ENCODE measurements at places on chromosomes 7 and 10. TPM values are rescaled to one million over a fixed set of nuclear protein-coding genes. Genes with fewer than 3 reads are reported as not detected.

MEPCE gene
- 50.2 TPM for total RNA-seq

DNA sequence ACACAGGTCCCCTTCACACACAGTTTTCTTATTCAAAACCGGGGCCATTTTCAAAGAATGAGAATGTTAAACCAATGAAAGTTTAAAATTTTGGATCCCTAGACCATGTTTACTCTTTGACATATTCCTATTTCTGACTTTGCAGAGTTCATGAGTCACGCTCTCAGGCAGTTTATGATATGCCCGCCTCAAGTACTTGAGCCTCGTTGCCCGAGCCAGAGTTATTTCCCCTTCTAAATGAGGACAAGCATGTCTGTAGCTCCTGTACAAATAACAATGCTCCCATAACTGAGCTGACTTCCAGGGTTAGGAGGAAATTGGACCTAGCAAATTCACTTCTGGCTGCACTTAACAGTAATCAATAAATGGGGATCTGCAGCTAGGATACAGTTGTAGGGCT, 87.9 kb upstream of the PDE1C start:
- no peak for DNase-seq
- no peaks in the 10 kb centered on the region for H3K27me3 ChIP-seq
- no peaks in the 10 kb centered on the region for H3K36me3 ChIP-seq
- H3K27ac ChIP-seq: no peak overlapping the region

- H3K4me3 ChIP-seq: no peak overlapping the region
- no peaks in the 10 kb centered on the region for H3K27me3 ChIP-seq
- DNase-seq: no peak
- H3K4me1 ChIP-seq: no peaks in the 10 kb centered on the region
These were observed 151.5 kb upstream of the KLF6 start for GRCh38 chr10:3936422-3937040.

ANKMY2 gene
- 13.8 TPM for total RNA-seq

- peaks cover 4% of the 10 kb centered on the region for H3K36me3 ChIP-seq
- no peaks in the 10 kb centered on the region for H3K27me3 ChIP-seq
- no peaks in the 10 kb centered on the region for H3K4me1 ChIP-seq
- H3K4me3 ChIP-seq: no peak overlapping the region
- no peak overlapping the region for H3K27ac ChIP-seq
- DNase-seq: no peak
These were observed 69.5 kb downstream of the PTPN12 start for GRCh38 chr7:77606562-77606961.

DNA sequence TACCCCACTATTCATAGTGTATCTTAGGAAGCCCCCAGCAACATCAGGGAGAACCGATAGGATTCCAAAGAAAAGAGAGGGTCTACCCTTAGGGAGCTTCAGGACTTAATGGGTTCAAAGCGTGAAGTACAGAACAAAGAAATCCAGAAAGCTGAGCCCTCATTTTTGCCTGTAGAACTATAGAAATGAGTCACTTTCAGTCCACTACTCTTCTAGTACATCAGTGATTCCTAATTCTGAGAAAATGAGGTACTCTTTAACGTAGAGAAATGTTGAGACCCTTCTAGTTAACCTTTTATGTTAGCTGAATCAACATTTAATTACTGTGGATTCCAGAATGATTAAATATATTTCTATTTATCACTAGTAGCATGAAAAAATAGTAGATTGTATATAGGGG, 1.8 kb downstream of the TDRD1 start:
- H3K36me3 ChIP-seq: no peaks in the 10 kb centered on the region
- H3K27ac ChIP-seq: no peak overlapping the region
- DNase-seq: no peak
- H3K4me1 ChIP-seq: no peaks in the 10 kb centered on the region
- no peaks in the 10 kb centered on the region for H3K27me3 ChIP-seq

GRCh38 chr7:4809091-4809591, 33.7 kb downstream of the AP5Z1 start:
- no peaks in the 10 kb centered on the region for H3K36me3 ChIP-seq
- no peaks in the 10 kb centered on the region for H3K27me3 ChIP-seq
- no peaks in the 10 kb centered on the region for H3K4me1 ChIP-seq

CALCR gene
- total RNA-seq: not detected

DNA sequence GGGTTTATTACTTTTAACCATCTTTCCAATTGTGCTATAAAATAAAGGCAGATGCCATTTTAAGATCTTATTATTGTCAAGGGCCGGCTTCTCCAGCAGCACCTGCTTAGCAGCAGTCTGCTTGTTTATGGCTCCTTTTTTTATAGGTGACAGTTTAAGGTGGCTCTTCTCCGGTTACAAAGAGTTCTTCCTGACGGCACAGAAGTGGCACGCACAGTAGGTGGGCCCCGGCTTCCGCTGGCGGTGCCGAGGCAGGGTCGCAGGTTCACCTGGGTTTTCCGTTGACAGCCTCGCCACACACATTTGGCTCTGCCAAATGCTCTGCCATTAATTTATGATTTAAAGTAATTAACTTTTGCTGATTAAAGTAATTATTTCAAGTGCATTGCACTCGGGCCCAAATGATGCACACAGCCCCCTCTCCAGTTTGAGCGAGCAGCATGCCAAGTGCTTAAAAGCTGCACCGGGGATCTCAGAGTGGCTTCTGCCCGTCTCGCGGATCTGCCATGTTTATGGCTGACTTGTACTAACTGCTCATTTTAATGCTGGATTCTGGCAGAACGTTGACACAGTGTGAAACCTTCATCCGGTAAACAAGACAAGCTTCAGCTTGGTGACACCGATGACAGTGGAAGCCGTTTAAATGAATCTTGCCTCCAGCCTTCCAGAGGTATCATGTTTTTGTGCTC, 355.1 kb upstream of the MKI67 start:
- H3K4me3 ChIP-seq: no peak overlapping the region
- DNase-seq: no peak
- H3K36me3 ChIP-seq: no peaks in the 10 kb centered on the region
- H3K27me3 ChIP-seq: peaks cover 3% of the 10 kb centered on the region

DNA sequence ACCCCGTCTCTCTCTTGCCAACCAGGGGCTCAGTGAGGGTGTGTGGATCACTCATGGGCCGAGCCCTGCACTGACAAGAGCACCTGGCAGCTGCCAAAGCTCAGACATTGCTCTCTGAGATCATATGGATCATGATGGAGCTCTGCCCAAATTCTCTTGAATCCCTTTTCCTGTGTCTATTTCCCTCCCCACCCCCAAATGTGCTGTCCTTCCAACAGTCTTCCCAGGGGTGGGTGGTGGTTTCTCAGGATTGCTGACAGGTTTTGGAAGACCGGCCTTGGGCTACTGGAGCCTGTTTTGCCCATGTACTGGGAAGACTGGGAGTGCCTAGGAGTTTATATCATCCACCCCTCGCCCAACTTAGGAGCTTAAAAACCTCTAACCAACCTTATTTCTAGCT, 10.5 kb downstream of the ARHGAP22 start:
- DNase-seq: no peak
- no peak overlapping the region for H3K27ac ChIP-seq
- no peaks in the 10 kb centered on the region for H3K27me3 ChIP-seq

GRCh38 chr7:157312941-157313340, 23.9 kb upstream of the DNAJB6 start:
- H3K4me3 ChIP-seq: no peak overlapping the region
- no peaks in the 10 kb centered on the region for H3K27me3 ChIP-seq
- H3K36me3 ChIP-seq: no peaks in the 10 kb centered on the region
- DNase-seq: no peak
- no peak overlapping the region for H3K27ac ChIP-seq
- no peaks in the 10 kb centered on the region for H3K4me1 ChIP-seq

IKZF5 gene
- total RNA-seq: 12.0 TPM

- H3K27ac ChIP-seq: peak overlapping the region; percentile 12
- H3K4me1 ChIP-seq: peaks cover 4% of the 10 kb centered on the region
- H3K27me3 ChIP-seq: no peaks in the 10 kb centered on the region
These were observed 18.1 kb upstream of the GSTK1 start for GRCh38 chr7:143245123-143245522.

CYP26C1 gene
- total RNA-seq: 0.20 TPM

POLD2 gene
- 87.9 TPM for total RNA-seq

GRCh38 chr10:27359792-27360355, 119.3 kb upstream of the ACBD5 start:
- H3K4me1 ChIP-seq: no peaks in the 10 kb centered on the region
- no peak for DNase-seq
- H3K27ac ChIP-seq: no peak overlapping the region
- no peaks in the 10 kb centered on the region for H3K27me3 ChIP-seq
- no peaks in the 10 kb centered on the region for H3K36me3 ChIP-seq

- H3K4me3 ChIP-seq: no peak overlapping the region
- H3K27ac ChIP-seq: no peak overlapping the region
- DNase-seq: no peak
- no peaks in the 10 kb centered on the region for H3K4me1 ChIP-seq
- no peaks in the 10 kb centered on the region for H3K36me3 ChIP-seq
These were observed 391.1 kb downstream of the PARD3 start for GRCh38 chr10:34423673-34424625.

DNA sequence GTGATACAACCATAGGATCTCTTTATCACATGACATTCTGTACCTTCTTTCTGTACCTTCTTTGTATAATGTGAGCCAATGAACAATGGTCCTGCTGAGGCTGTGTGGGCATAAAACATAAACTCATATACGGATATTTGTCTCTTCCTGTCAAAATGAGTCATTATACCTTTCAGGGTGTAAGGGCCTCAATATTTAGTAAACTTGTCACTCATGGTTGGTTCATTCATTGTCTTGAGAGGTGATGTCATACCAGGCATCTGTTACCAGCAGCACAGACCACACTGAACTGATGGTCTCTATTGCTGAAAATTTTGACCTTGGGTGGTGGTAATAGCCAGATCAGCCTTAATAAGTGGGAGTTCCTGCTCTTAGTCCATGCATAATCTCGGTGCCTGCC, 287.6 kb upstream of the TPK1 start:
- no peaks in the 10 kb centered on the region for H3K4me1 ChIP-seq
- no peaks in the 10 kb centered on the region for H3K36me3 ChIP-seq
- H3K27me3 ChIP-seq: no peaks in the 10 kb centered on the region
- no peak for DNase-seq
- no peak overlapping the region for H3K27ac ChIP-seq

UTF1 gene
- not detected for total RNA-seq

GRCh38 chr10:122267849-122268737, 3.0 kb upstream of the BTBD16 start:
- H3K4me3 ChIP-seq: no peak overlapping the region
- DNase-seq: no peak
- H3K27me3 ChIP-seq: no peaks in the 10 kb centered on the region
- H3K27ac ChIP-seq: no peak overlapping the region

DNA sequence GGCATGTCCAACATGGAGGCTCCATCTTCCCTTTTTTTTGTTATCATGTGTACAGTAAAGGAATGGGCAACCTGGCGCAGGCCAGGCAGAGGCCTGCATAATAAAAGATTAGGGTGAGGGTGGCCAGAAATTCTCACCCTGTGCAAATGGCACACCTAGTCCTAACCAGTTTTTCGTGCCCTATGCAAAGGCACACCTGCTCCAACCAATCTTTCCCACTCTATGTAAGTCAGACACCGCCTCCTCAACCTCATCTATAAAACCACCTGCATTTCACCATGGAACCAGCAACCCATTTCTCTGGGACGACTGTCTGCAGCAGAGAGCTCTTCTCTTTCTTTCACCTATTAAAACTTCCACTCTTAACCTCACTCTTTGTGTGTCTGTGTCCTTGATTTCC, 16.1 kb downstream of the TBATA start:
- no peaks in the 10 kb centered on the region for H3K4me1 ChIP-seq
- no peaks in the 10 kb centered on the region for H3K36me3 ChIP-seq

DNA sequence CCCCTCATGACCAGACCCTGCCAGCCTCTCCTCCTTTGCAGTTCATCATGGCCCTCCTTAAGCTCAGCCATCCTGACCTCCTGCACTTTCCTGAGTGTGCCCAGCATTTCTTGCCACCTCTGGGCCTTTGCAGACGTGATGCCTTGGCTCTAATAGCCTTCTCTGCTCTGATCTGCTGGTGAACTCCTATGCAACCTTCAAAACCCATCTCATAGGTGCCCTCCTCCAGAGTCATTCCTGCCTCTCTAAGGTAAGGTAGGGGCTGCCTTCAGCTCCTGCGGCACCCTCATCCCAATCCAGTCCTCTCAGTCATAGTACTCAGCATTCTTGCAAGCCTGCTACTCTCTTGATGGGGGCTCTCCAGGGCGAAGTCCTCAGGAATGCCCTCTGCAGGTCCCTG, 19.3 kb upstream of the ELN start:
- H3K27ac ChIP-seq: no peak overlapping the region
- peaks cover 25% of the 10 kb centered on the region for H3K4me1 ChIP-seq
- no peak for DNase-seq

GRCh38 chr7:24825931-24826661, 68.8 kb upstream of the GSDME start:
- no peaks in the 10 kb centered on the region for H3K36me3 ChIP-seq
- H3K27ac ChIP-seq: peak overlapping the region; percentile 18
- no peak overlapping the region for H3K4me3 ChIP-seq
- no peaks in the 10 kb centered on the region for H3K27me3 ChIP-seq

GRCh38 chr10:63576501-63576900, 55.3 kb downstream of the REEP3 start:
- peaks cover 61% of the 10 kb centered on the region for H3K4me1 ChIP-seq
- H3K36me3 ChIP-seq: peaks cover 12% of the 10 kb centered on the region
- H3K27ac ChIP-seq: no peak overlapping the region
- DNase-seq: no peak

ZNF503 gene
- 9.9 TPM for total RNA-seq

SVIL gene
- 25.9 TPM for total RNA-seq

DNA sequence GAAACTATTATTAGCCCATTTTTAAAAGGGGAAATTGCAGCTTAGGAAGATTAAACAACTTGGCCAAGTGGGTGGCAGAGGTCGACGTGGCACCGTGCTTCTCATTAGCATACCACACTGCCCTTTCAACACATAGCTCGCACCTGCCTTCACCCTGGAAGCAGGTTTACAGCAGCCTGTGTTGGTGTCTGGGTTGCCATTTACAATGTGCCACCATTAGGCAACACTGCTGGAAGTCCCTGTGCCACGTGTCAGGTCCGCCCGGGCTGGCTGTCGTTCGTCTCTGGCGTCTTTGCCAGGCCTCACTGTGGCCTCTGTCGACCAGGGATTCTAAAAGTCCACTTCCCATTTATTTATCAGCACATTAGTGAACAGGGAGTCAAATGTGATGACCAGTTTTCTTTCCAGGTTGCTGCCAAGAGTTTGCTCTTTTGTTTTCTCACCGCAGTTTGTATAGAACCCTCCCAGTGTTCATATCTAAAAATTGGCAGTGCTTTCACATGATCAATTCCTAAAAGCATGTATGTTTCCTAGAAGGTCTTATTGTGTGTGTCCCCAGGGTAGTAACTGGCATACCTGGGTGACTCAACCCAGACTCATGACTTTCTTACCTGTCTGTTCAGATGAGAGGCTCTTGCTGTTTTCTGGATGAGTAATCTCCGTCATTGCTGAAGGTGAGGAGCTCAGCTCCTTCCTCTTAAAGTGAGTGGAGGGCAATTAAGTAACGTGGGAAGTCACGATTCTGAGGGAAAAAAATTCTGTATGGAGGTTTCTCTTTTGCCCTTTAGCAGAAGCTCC, 9.2 kb downstream of the INSIG1 start:
- no peaks in the 10 kb centered on the region for H3K27me3 ChIP-seq
- H3K27ac ChIP-seq: no peak overlapping the region
- no peak for DNase-seq
- H3K4me1 ChIP-seq: no peaks in the 10 kb centered on the region
- peaks cover 3% of the 10 kb centered on the region for H3K36me3 ChIP-seq
- H3K4me3 ChIP-seq: no peak overlapping the region

- H3K27ac ChIP-seq: no peak overlapping the region
- no peaks in the 10 kb centered on the region for H3K4me1 ChIP-seq
- no peak for DNase-seq
- no peak overlapping the region for H3K4me3 ChIP-seq
These were observed 1.5 kb downstream of the TMEM184A start for GRCh38 chr7:1554333-1555045.

- H3K4me3 ChIP-seq: no peak overlapping the region
- H3K27ac ChIP-seq: no peak overlapping the region
These were observed 280.4 kb downstream of the GLRX3 start for GRCh38 chr10:130416334-130417150.

MYOF gene
- 39.6 TPM for total RNA-seq
